Jurkat, Clone E6-1 (cell line): ENCODE measurements at places on chromosomes 7 and 10.

DNA sequence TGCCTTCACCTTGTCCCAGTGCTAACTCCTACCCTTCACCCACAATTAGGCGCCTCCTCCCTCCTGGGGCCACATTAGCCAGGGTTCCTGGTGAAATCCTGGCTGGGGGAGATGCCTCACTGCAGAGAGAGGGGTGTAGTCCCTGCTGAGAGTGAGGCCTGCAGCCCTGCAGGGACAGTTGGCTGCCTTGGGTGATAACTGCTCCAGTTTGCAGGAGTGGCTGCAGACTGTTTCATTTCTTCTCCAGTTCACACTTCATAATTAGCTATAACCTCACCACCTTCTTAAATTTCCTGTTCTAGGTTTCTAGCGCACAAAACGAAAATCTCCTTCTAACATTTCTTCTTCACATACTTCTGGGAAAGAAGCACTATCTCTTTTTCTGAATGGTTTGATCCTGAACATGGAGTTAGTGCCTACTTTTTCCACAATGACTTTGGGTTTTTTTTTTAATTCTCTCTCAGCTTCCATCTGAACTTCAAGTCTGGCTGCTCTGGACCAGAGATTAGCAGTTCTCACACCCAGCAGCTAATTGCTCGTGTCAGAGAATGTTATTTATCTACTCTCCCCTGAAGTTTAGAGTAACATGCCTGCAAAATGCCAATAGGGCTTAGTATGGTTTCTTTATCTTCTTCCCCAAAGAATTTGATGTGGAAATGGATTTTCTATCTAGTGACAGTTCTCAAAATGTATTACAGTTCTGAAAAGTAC, 15.5 kb upstream of the JAZF1 start:
- no peak for DNase-seq

DNA sequence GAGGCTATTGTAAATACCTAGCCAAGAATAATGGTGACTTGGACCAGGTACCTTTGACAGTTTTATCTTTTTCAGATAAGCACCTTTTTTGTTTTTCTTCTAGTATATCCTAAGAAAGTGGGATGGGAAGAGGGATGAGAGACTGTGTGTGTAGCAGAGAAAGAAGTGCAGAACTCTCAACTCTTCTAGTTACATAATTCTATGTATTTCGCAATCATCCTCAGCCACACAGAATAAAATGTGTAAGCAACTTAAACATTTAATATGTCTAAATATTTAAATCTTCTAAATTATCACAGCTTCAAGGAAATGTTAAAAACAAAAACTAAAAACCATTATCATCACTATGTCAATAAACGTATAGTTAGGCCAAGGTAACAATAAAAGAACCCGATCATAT, 42.6 kb upstream of the GSAP start:
- DNase-seq: no peak

DNA sequence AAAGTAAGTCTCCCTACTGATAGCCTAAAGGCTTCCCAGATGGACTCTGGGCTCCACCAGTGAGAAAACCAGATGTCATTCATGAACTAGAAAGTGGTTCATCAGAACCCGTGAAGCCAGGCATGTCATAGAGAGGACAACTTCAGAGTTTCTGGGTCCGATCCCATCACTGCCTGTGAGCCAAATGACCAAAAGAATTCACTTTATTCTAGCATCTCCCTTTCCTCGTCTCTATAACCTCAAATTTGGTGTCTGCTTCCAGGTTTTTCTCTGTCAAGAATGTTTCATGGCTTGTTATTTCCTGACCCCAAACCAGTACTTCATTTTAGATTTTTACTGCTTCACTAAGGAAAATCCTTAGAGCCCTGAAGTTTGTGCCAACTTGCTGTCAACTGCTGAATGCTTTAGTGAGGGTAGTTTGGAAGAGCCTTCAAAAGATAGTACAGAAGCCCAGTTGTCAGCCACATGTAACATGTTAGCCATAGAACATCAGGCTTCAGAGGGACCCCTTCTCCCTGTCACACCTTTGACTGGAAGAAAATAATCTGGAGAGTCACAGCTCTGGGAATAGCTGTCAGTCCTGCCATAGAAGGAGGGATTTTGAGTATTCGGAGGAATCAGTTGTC, 34.0 kb downstream of the ITGB8 start:
- no peak for DNase-seq

DNA sequence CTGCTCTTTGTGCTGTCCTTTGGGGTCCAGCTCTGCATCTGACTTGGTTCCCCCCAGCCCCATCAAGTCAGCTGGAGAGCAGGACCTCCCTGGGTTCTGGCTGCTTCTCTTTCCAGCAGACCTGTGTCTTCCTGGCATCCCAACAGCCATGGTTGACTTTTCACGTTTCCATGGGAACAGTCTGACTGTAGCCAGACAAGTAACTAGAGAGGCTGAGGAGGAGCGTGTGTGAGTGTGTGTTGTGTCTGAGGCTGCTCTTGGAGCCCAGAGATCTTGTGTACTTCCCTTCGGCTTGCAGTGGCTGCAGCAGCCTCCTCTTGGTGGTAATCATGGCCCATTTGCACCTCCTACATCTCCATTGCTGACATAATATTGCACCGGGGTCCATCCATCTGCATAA, 332.0 kb downstream of the RPS24 start:
- DNase-seq: no peak

GRCh38 chr7:24476227-24476626, 97.0 kb upstream of the PALS2 start:
- no peak for DNase-seq
